ENCODE measurements at places on chromosomes 4 and X.

DNA sequence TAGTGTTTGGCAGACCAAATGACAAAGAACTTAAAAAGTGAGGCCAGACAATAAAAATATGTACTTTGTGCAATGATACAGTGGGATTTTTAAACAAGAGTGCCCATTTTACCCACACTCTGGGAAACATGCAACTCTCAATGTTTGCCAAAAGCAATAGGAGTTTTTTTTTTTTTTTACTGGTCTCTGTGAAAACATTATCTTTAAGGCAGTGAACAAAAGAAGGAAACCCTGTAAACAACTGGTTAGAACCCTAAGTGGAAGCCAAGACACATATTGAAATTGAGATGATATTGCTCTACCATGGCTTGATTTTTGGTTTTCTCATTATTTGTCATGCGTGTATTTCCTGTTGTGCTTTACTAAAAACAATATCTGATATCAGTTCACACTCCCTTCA, 67.2 kb upstream of the PPP3CA start:
- no peak for DNase-seq

DNA sequence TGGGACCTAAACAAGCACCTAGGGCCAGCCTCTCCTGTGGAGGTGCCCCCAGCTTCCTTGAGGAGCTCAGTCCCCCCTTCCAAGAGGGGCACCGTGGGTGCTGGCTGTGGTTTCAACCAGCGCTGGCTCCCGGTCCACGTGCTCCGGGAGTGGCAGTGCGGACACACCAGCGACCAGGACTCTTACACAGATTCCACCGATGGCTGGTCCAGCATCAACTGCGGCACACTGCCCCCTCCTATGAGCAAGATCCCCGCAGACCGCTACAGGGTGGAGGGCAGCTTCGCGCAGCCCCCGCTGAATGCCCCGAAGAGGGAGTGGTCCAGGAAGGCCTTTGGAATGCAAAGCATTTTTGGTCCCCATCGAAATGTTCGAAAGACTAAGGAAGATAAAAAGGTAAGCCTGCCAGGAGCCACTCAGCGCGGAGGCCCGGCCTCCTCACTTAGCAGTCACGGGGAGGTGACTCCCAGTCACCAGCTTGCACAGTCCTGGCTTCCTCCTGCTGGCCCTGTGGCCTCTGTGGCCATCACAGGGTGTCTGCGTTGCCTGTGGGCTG, 24.9 kb downstream of the RGS12 start:
- no peak for DNase-seq

DNA sequence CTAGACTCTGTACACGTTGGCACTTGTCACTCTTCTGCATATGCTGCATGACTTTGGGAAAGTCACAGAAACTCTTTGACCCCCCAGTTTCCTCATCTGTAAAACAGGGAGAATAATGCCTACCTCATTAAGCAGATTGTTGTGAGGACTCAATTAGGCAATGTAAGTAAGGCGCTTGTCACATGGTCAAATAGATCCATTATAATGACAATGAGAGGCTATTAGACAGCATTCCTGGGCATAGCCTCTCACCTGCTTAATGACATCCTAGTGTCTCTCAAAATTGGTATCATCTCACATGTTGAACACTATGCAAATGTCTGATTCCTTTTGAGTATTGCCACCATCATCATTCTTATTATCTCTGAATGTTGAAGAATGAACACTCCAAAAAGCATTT, 172.6 kb upstream of the JADE1 start:
- peak; percentile 22 for DNase-seq

DNA sequence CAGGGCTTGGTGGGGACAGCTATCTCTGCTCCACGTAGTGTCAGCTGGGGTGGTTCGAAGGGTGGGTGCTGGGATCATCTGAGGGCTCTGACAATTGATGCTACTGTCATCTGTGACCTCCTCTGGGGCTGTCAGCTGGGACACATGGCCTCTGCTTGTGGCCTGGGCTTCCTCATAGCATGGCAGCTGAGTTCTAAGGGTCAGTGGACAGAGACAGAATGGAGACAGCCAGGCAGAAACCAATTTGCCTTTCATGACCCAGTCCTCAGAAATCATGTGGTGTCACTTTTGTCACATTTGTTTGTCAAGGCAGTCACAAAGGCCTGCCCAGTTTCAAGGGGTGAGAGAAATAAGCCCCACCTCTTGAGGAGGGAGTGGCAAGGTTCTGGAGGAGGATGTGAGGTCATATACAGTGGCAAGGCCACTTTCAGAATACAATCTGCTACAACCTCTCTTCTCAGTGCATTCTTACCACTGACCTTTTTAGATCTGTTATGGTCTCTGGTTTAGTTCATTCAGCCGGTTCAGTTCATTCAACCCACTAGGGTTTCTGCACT, 103.6 kb upstream of the BCOR start:
- no peak for DNase-seq

GRCh38 chrX:64395568-64395929, 297 bp upstream of the MTMR8 start:
- no peak for DNase-seq

GRCh38 chr4:108399610-108400265, 220.6 kb upstream of the RPL34 start:
- peak; percentile 20 for DNase-seq

DNA sequence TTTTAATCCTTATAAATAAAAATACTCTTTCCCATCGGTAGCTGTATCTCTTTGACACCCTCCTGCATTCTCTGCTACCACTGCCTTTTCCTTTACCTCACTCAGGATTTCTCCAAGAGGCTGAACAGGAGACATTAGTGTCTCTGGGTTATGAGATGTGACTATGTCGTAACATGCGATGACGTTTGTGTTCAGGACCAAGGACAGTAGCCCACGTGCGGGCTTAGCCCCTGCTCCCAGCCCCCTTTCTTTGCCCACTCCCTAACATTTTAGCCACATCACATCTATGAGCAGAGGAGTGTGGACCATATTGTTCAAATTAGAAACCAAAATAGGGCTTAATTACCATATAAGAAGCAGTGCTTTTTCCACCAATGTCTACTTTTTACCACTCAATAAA, 369.3 kb downstream of the FBXW7 start:
- DNase-seq: no peak

GRCh38 chr4:20474119-20474518, 222.4 kb downstream of the SLIT2 start:
- DNase-seq: no peak

DNA sequence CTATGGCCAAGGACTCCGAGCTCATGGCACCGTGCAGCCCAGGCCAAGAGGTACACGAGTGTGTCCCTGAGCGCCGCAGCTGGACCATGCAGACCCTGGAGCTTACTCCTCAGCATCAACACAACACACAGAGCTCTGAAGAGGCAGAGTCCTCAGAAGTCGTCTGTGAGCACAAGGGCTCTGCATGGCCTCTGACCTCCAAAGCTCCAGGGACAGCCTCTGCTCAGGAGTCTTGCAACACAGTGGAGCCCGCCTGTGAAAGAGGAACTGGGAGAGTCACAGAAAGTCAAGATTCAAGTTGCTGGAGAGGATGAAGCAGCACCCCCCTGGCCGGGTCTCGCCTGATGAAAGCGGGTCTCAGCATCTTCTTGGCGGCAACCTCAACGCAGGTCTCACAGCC, 2.9 kb downstream of the LRPAP1 start:
- DNase-seq: no peak

GRCh38 chrX:29841750-29842149, 373.6 kb upstream of the MAGEB2 start:
- DNase-seq: no peak

DNA sequence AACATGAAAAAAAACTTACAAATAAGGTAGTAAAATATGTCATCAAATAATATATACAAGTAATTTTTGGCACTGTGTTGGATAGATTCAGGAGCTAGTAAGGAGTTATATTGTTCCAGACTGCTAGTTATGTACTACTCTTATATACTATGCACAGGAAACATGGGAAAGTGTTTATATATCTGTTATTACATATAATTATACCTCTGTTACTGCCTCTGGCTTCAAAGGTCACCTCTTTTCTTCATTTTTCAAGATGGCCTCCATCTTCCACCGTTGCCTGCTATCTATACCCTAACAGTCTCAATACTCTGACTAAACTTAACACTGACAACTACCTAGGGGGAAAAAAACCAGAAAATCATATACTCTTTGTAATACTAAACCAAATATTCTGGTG, 29.5 kb downstream of the LIN54 start:
- no peak for DNase-seq

GRCh38 chr4:20151436-20151835, 100.3 kb upstream of the SLIT2 start:
- DNase-seq: no peak

- DNase-seq: no peak
Observed at GRCh38 chr4:189385579-189385978, 555.1 kb upstream of the FRG1 start.

GRCh38 chr4:158571736-158572135, 50.1 kb downstream of the RXFP1 start:
- no peak for DNase-seq
